Cardiac septum (tissue), 1 donor: ENCODE measurements at places on chromosomes 7 and 10.

DNA sequence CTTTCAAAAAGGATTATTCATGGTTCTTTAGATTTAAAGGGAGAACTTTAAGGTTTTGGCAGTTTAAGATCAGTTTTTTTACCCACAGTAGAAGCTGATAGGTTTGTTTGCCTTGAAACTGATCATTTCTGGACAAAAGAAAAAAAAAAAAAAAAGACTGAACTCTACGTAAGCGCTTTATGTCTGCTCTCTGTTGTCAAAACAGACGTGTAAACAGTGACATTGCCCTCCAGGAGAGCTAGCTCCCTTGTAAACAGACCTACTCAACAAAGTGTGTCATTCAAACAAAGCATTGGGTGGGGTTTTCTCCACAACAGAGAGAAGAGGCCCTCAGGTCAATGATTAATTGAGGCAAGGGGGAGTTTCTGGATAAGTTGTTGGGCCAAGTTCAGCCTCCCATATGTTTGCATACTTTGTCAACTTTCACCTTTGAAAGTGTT, 568.1 kb upstream of the LRRN3 start:
- no peak for DNase-seq

DNA sequence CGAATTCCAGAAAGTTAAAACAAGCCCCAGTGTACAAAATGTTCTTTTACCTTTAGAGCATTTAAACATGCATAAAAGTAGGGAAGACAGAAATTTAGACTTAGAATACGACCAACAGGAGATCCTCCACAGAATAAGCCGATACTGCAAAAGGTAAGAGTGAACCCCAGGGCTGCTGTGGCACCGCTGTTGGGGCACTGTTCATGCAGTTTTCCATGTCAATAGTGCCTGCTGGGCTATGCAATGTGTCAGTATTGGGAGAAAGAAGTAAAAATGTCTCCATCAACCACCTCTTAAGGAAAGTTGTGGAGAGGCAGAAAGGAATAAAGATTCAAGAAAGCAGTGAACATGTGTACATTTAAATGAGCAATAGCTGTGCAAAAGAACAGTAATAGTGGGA, 326.5 kb upstream of the SEMA3C start:
- no peak for DNase-seq

- DNase-seq = no peak
Observed at GRCh38 chr7:75626954-75627353, 111.8 kb downstream of the HIP1 start.

- DNase-seq = no peak
Observed at GRCh38 chr7:80018941-80019808, 115.5 kb upstream of the GNAI1 start.

- DNase-seq = no peak
Observed at GRCh38 chr7:52233248-52233647, 802.2 kb upstream of the POM121L12 start.

DNA sequence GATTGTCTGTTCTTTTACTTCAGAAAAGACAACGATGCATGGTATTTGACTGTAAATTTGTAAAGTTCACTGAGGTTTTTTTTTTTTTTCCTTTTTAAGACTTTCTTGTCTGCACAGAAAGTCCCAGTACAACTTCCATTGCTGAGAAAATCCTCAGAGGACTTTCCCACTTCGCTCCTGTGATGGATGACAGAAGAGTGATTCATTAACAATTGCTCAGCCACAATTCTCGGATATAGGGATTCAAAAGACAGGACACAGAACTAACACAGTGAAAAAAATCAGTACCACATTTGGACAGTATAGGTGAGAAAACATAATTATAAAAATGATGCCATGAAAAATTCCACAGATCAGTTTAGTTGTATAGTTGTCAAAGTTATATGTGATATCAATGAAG, 48.0 kb downstream of the SEC23IP start:
- DNase-seq = no peak

- no peak for DNase-seq
Observed at GRCh38 chr10:137606-138005, 2.4 kb downstream of the ZMYND11 start.

GRCh38 chr10:21985541-21985940, 18.0 kb downstream of the DNAJC1 start:
- no peak for DNase-seq

GRCh38 chr7:107592361-107593024, 12.4 kb downstream of the BCAP29 start:
- DNase-seq = no peak

DNA sequence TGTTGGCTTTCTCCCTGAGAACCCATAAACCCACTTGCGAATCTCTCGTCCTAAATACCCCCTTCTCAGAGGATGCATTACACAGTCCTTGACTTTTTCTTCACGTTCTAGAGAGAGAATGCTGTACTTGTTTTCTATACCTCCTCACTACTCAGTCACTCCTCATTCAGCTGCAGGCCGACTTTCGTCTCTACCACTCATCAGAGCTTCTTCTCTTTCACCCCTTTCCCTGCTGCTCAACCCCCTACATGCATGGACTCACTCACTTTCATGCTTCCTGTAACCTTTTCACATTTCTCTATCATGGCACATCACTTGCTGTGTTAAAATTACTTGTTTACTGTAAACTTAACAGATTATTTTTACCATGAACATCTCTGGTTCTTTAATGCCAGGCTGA, 19.8 kb downstream of the MDFIC start:
- no peak for DNase-seq

DNA sequence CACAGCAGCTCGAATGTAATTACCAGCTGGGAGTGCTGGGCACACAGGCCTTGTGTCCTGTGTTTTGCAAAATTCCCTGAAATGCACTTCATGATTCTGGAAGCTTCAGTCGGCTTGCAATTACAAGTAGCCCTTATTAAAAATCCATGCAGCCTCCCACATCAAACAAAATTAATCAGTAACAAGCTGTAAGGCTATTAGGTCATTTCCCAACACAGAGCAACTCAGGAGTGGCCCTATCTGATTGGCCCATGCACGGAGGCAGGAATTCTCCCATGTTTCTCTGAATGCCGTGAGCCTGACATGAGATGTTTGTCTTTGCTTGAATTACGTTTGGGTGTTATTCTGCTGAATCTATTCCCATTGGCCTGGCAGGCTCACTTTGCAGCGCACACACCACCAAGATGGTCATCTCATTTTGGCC, 36.9 kb downstream of the FOXL3 start:
- no peak for DNase-seq

- DNase-seq = no peak
Observed at GRCh38 chr7:44854644-44855364, 6.9 kb upstream of the H2AZ2 start.

DNA sequence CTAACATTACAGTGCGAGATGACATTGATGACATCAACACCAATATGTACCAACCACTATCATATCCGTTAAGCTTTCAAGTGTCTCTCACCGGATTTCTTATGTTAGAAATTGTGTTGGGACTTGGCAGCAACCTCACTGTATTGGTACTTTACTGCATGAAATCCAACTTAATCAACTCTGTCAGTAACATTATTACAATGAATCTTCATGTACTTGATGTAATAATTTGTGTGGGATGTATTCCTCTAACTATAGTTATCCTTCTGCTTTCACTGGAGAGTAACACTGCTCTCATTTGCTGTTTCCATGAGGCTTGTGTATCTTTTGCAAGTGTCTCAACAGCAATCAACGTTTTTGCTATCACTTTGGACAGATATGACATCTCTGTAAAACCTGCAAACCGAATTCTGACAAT, 4.3 kb downstream of the GPR22 start:
- DNase-seq = no peak

- no peak for DNase-seq
Observed at GRCh38 chr7:16080131-16080530, 341.2 kb downstream of the CRPPA start.

DNA sequence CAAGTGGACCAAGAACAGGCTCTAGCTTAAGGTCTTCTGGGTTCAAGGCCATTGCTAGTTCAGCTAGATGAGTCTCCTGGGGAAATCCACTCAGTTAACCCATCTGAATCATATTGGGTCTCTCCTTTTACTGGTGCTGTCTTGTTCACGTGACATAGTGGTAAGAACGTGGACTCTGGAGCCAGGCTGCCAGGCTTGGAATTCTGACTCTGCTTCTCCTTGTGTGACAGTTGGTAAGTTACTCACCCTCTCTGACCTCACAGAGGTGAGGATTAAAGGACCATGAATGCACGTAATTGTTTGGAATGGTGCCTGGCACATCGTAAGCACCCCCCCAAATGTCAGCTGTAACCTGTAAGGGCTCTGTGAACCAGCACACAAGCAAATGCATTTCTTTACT, 9.7 kb upstream of the CALU start:
- DNase-seq = no peak

- DNase-seq = no peak
Observed at GRCh38 chr10:10259013-10259412, 758.7 kb upstream of the CELF2 start.

GRCh38 chr7:118858651-118859149, 634.2 kb downstream of the ANKRD7 start:
- DNase-seq = no peak

DNA sequence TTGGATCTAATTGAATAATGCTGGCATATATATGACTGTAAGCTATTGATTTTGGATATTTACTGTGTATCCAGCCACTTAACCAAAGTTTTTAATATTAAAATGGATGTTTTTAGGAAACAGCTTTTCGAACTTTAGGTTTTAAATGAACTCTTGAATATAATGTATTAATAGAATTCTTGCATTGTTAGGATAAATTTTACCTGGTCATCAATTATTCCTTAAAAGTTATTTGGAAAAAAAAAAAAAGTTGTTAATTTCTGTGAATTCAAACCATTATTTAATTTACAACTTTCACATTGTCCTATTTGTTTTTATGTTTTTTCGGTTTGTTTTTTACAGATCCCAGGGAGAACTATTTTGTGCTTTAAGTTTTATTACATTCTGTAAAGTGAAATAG, 9.8 kb downstream of the TMEM209 start:
- no peak for DNase-seq

- no peak for DNase-seq
Observed at GRCh38 chr10:101932183-101932582, 88.6 kb upstream of the KCNIP2 start.

DNA sequence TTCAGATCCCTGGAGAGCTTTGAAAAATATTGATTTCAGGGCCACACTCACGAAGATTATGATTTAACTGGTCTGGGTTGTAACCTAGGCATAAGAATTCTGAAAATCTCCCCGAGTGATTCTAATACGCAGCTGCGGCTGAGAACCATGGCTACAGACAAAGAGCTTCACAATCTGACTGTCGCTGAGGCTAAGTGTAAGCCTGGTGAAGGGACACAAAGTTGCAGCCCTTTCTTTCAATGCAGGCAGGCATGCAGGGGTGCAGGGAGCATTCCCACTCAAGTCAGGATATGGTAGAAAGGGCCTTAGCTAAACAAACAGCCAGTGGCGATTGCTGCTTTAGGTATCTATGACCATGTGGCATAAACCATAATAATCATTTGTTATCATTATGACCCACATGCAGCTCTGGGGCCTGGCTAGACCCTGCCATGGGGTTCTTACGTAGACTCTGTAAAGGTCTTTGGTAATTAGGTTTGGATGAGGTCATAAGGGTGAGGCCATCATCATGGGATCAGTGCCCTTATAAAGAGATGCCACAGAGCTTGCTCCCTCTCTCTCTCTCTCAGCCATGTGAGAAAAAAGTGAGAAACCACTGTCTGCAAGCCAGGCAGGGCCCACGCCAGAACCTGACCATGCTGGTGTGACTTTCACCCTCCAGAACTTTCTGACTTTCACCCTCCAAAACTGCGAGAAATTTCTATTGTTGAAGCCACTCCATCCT, 88.4 kb upstream of the LANCL2 start:
- no peak for DNase-seq

GRCh38 chr7:128833148-128833945, 3.1 kb downstream of the FLNC start:
- DNase-seq = no peak

GRCh38 chr10:84135836-84136235, 3.5 kb upstream of the GHITM start:
- DNase-seq = no peak

GRCh38 chr7:34157137-34157536, 251.8 kb downstream of the BMPER start:
- no peak for DNase-seq

DNA sequence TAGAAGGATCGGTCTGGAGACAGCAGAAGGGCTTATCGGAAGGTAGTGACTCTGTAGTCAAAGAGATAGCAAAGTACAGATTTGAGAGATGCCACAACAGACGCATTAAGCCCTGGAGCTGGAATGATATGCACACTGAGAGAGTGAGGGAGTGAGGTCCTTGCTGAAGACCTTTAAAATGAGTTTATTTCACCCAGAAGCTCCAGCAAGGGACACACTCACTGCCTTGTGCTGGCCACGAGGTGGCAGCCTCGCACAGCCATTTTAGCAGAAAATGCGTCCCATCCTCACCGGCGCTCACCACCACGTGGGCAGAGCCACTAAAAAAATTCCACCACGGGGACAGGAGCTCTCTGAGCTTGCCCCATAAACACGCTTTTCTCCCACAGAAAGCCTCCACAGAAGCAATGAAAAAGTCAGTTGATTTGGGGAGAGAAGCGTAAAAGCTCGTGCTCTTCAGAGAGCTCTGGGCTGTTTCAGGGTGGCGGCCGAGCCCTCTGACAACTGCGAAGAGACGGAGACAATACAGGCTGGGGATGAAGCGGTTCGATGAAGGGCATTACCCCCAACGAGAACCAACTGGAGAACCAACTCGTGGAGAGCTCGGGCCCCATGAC, 163.0 kb upstream of the KLF14 start:
- peak; percentile 84 for DNase-seq

DNA sequence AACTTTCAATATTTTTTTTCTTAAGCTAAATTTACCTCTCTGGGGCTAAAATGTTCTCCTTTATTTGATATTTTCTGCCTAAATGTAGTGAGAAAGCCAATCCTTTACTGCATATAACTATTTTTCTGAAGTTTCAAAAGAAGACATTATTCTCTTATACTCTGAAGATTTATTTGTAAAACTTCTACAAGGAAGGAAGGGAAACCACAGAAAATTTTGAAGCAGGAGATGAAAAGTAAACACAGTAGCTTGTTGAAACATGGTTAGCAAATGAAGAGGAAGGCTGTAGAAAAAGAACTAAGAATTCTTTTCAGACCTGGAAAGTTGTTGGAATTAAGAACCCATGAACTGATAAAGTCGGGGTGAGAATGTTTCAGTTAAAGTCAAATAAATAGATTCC, 330.3 kb downstream of the HGF start:
- DNase-seq = no peak

GRCh38 chr7:75650062-75650461, 88.7 kb downstream of the HIP1 start:
- no peak for DNase-seq

DNA sequence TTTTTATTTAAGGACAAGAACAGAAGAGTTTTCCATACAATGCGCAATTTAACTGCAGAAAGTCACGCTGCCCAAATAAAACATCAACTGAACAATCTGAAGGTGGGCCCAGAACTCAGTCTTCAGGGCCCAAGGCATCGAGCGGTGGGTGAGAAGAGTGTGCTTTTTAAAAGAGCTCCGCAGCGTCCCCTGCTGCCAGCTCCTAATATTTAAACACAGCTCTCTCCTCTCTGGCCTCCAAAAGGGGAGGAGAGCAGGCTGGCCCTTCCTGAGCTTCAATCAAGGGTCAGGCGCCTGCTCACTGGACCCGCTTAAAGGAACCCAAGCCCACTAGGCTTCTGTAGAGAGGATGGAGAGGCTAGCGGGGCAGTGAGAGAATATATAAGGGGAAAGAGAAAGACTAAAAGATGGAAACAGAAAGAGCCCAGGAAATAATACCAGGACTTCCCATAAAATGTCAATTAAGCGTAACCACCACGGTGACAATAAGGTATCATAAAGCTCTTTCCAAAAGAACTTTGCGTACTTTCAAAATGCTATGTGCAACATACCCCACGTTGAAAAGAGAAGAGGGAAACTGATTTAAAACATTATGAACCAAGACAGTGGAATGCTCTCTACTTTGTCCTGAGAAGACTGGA, 2.8 kb downstream of the FAM53B start:
- peak; percentile 93 for DNase-seq
